GM18507 (cell line): ENCODE measurements at places on chromosomes 11 and 22.

DNA sequence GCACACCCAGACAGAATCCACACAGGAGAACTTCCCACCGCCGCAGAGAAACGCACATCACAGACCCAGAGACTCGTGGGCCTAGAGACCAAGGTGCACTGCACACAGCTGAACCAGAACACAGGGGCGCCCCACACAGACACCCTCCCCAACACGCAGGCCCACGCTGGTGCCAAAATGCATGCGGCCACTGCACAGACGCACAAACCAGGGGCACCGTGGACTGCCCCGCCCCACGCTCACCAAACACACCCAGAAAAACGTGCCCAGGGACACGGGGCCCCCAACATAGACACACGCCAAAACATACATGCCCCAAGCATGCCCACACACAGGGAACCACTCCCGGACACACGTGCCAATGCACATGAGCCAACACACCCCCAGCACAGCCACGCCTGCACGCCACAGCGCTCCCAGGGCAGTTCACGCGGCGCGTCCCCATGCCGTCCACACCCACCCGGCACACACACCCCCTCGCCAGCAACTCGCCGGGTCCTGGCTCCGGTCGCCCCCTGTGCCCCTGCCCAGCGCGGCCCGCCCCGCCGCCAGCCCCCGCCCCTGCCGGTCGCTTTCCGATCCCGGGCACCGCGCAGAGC, 7.8 kb downstream of the ELFN2 start:
- no peak for DNase-seq

- DNase-seq, result no peak
Measured at GRCh38 chr11:76209973-76210930, 4.0 kb upstream of the WNT11 start.

DNA sequence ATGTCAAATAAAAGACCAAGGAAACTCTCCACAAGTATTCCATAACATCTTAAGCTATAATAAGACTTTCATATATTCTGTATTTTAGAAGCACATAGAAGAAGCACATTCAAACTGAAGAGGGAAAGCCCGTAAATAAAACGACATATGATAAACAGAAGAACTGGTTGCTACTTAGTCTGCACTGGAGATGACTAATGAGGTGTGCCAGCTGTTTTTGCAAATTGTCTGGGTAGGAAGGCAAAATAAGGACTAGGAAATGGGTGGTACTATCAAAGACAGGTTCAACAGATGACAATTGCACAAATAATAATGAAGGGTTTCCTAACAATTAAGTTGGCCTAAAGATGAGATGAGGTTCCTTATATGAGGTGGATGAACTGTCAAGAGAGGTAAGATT, 593.2 kb upstream of the CCDC179 start:
- DNase-seq, result no peak

GRCh38 chr11:9280655-9281301, 15.6 kb upstream of the DENND5A start:
- no peak for DNase-seq
